Thoracic aorta (tissue), 2 donors: ENCODE measurements at places on chromosomes 4 and X. TPM values are rescaled to one million over a fixed set of nuclear protein-coding genes. Genes with fewer than 3 reads are reported as not detected.

DNA sequence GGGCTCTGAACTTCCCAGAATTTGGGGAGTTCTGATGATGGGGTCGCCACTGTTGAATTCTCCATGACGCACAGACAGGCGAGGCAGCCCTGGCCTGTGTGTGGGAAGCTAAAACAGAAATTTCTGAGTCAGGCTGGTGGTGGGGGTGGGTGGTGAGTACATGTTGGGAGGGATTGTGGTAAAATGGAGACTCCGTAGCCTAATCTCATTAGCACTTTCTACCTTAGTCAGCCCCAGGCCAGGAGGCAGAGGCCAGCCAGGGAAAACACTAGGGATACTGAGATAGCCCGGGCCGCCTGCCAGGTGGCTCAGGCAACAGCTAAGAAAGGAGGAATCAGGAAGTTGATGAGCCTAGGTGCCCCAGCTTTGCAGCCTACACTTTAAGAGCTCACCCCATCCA, 39.3 kb upstream of the NHSL2 start:
- H3K4me3 ChIP-seq, result no peak overlapping the region
- no peaks in the 10 kb centered on the region for H3K4me1 ChIP-seq
- no peaks in the 10 kb centered on the region for H3K36me3 ChIP-seq
- H3K27me3 ChIP-seq, result no peaks in the 10 kb centered on the region
- DNase-seq, result no peak

DNA sequence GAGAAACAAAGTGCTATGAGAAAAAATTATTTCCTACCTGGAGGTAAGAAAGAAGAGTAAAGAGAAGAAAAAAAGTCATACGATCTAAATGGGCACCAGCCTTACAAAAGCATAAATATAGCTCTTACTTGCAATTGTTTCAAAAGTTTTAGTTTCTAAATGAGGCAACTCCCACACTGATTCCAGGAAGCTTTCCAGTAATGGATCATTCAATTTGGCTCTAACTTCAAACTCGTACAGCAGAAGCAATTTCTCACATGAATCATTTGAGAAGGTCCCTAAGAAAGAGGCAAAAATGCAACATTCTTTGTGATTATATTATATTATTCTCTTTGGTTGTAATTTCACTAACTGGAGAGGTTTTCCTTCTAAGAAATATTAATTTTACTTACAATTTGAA, 109.9 kb downstream of the DLG3 start:
- H3K36me3 ChIP-seq, result no peaks in the 10 kb centered on the region
- no peaks in the 10 kb centered on the region for H3K27me3 ChIP-seq
- no peak for DNase-seq

GRCh38 chrX:46376246-46376885, 168.9 kb downstream of the ZNF674 start:
- no peak for DNase-seq
- H3K27ac ChIP-seq, result no peak overlapping the region
- no peaks in the 10 kb centered on the region for H3K36me3 ChIP-seq

DACH2 gene
- total RNA-seq, result not detected

DNA sequence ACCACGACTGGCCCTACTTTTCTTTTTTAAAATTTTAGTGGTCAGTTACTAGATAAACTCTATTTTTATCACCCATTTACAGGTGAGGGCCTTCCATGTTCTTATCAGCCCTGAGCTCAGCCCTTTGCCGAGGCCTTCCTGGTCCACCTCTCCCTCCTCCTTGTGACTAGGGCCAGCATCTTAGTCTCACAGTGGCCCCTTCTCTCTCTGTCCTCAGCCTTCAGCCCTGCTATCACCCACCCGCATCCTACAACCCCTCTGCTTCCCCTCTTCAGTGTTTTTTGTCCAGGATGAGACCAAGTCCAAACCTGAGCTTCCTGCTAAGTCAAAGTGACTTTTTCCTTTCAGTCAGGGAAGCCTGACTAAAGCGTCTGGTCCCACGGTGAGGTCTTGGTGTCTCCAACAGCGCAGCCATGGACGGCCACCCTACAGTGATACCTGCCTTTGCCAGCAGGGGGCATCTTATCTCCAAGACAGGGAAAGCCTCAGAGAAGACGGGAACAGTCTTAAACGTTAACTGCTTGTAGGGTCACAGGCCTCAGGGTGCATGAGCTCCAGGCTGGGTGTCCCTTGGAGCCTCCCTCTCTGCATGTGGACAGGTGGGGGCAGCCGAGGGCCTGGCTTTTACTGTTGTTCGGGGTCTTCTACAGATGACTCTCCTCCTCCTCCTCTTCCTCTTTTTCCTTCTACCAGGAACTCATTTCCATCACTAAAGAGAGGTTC, 11.7 kb upstream of the GAGE10 start:
- no peaks in the 10 kb centered on the region for H3K36me3 ChIP-seq
- no peaks in the 10 kb centered on the region for H3K27me3 ChIP-seq
- H3K4me3 ChIP-seq, result no peak overlapping the region
- no peak for DNase-seq
